ENCODE measurements at places on chromosomes 1 and 21.

DNA sequence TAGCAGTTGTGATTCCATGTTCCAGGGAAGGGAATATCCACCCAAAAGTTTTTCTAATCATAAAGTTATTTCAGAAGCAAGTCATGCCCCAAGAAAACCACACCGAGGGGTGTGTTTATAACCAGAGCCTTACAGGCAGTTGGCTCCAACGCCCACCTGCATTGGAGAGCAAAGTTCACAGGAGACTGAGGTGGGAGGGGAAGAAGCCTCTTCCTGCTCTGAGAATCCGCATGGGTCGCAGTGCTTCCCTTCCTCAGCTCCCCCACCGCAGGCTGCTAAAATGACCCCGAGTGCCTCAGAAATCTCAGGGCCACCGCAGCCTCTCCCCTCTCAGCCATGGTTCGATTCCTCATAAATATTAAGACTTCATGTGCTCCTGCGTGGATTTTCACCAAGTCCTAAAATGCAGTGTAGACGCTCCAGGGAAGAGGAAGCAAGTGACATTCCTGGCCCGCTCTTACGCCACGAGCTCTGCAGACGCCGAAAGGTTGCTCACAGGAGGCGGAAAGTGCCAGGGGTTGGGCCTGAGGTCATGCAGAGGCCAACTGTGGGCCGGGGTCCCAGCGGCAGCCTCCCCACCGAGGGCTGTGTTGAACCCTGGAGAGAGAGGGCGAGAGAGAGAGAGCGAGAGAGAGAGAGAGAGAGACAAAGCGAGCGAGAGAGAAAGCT lies 13.4 kb upstream of the SPSB1 start:
- DNase-seq: no peak

DNA sequence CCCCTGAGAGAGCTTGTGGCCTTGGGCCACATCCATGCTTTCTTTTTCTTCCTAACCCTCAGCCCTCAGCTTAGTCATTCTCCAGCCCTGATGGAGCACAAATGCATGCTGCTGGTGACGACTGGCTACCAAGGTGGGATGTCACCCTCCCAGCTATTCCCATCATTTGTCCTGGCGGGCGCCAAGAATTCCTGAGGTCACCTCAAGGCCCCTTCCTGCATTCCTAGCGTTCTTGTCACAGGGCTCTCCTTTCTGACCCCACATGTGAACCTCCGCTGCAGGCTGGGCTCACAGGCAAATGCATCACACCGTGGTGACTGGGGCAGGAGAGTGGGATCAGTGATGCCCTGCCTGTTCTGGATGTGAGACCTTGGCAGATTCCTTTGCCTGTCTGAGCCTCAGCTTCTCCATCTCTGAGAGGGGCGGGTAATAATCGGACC lies 53.4 kb upstream of the IFFO2 start:
- DNase-seq: no peak

DNA sequence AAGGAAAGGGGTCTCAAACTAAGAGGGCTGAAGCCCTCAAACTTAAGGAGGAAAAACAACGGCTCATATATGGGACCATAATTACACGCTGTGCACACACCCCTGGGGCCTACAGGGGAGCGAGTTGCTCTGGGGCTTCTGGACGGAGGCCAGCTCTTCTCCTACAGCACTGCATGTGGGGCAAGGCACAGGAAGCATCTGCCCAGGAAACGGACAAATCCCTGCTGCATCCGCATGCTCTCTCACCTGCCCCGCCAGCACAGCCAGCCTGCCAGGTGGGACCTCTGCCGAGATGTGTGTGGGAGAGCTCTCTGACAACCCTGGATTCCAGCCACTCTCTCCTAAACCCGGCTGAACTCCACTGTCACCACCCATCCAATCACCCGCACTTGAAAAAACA lies 54.1 kb downstream of the MRPL37 start:
- DNase-seq: no peak

DNA sequence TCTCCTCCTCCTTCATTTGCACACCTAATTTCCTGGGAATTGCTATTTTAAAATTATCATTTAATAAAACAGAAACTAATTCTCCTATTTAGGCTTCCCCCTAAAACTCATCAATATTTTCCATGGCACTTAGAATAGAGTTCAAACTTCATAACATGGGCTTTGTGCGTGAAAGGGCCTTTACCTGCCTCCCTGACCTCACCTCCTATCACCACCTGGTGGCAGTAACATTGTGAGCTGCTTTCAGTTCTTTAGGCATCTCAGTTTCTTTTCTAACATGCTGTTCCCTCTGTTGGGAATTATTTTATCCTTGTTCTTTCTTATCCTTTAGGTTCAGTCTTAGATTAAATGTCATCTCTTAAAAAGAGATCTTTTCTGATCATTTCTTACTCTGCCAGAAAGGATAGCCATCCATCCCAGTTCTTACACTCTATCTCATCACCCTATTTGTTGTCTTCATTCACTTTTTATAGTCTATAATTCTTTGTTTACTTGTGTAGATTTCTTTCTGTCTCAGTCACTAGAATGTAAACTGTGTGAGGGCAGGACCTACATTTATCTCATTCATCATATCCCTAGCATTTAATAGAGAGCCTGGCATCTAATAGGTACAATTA lies 133.8 kb upstream of the KIAA1614 start:
- no peak for DNase-seq

DNA sequence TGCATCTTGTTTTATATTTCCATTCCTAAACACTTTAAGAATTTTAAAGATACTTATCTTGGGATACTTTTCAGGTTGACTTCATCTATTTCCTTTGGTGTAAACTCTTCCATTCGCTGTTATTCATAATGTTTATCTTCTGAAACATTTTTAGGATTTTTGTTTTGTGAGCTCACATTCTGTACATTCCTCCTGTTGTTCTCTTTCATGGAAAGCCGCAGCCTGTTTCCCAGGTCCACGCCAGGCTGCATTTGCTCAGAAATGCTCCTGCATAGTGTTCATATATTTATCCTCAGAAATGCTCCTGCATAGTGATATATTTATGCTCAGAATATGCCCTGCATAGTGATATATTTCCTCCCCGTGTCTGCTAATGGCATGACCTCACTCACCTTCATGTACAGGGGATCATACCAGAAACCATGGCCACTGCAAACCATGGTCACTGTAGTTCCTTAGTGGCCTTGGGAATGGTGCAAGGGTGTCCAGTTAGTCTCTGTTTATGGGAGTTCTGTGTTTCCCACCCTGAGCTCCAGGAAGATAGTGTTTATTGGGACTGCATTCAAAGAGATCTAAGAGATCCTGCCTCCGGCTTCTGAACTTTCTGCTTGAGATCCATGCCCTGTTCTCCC lies 153.9 kb upstream of the GREM2 start:
- no peak for DNase-seq

- no peak for DNase-seq
Observed at GRCh38 chr1:81702079-81702715, 98.5 kb upstream of the ADGRL2 start.

GRCh38 chr1:202844935-202845334 lies 34.2 kb downstream of the PCAT6 start:
- no peak for DNase-seq

DNA sequence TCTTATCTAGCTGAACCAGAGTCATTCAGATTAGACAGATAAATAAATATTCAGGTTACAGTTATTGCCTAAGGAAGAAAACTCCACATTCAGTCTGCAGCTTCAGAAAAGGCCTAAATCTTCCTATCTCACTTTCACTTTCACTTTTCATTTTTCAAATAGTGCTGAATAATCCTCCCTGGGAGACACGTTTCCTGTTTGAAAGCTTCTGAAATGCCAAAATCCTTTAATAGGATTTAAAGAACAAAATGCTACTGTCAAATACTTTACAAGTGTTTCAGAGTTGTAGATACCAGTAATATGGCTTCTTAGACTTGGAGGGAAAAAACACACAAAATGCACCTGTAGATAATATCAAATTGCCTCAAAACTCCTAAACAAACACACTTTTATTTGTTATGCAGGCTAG lies 3.9 kb downstream of the PSMB2 start:
- DNase-seq: no peak

DNA sequence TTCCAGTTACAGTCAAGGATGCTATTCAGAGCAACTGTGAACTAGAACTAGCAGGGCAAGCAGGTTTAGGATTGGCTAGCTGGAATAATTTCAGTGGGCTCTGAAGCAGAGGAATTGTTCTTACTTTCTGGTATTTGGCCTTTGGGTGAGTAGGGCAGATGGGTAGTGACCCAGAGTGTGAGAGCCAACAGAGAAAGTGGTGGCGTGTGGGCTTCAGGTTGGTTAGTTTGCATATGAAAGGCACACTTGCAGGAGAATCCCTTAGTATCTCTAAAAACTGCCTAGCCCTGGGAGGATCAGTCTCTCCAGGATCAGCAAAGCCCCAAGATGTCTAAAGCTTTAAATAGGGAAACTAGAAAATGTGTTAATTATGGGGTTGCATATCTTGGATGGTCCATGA lies 67.6 kb upstream of the LRRC8B start:
- DNase-seq: no peak

DNA sequence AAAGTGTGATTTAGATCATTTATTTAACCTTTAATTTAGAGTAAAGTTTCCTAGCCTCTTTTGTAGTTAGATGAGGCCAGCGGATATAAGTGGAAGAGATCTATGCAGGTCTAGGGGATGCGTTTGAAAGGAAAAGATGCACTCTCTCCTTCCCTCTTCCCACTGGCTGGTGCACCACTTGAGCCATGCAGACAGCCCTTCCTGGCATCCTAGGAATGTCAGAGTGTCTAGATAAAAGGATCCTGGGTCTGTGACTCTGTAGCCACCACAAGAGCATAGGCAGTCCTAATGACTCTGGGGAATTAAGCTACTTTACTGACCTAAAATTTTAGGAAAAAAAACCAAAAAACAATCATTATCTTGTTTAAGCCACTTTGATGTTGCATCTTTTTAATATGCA lies 16.0 kb upstream of the STUM start:
- DNase-seq: no peak

DNA sequence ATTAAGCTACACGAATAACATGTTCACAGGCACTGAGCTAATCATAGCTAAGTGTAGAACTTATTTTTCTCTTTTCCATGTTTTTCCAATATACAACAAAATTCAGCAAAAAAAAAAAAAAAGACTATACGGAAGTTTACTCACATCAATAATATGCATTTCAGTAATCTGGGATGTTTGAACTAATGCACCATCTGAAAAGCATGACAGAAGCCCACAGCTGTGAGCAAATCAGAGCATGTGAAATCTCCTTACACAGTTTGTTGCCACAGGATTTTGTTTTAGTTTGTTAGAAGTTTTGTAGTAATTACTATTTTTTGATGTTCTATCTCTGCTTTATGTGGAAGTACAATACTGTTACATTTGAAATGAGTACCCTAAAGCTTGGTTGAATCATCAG lies 1051.7 kb downstream of the TTLL7 start:
- DNase-seq: no peak

GRCh38 chr1:163307479-163308171 lies 14.1 kb upstream of the NUF2 start:
- DNase-seq: no peak

- DNase-seq: peak; percentile 75
Observed at GRCh38 chr1:115641762-115642167, at the start of gene VANGL1. VANGL1 (plus strand) TSS chr1:115641970; CDS start chr1:115651414, 9,444 bp downstream.

GRCh38 chr1:112465122-112465521 lies 43.6 kb upstream of the WNT2B start:
- DNase-seq: no peak

GRCh38 chr1:180928331-180929230 lies 15.9 kb downstream of the KIAA1614 start:
- no peak for DNase-seq

DNA sequence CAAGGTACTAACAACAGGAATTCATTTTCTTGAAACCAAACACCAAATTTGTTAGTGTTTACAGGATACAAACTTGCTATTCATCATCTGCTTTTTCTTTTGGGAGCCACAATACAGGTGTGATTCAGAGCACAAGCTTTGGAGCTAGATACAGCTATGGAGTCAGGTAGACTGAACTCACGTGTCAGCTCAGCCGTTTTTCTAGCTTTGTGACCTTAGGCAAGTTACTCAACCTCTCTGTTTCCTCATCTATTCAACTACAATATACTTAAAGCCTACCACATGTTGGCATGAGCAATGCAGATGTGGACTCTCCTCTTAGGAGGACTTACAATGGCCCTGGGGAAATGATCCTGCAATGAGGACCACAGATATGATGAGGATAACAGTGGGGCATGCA lies 6.3 kb downstream of the HTR1D start:
- DNase-seq: no peak

DNA sequence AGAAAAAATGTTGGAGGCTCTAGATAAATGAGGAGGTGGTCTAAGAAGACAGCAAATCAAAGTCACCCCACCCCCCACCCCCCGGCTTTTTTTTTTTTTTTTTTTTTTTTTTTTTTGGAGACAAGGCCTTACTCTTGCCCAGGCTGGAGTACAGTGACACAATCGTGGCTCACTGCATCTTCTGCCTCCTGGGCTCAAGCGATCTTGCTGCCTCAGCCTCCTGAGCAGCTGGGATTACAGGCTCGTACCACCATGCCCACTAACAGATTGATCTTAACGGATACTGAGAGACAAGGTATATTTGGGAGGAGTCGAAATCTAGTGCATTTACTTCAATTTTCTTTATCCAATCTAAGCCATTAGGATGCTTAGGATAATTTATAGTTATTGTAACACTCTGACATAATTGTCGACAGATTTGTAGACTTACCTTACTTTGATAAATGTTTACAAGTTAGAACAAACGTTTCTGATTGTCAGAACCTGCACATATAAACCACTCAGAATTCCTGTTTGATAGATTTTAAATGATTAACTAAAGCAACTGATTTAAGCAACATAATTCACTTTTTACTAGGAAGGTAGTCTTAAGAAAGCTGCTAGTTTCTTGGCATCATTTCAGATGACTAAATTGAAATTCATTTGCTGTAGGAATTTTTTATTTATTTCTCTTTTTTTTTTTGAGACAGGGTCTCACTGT lies 33.7 kb upstream of the NBL1 start:
- no peak for DNase-seq

DNA sequence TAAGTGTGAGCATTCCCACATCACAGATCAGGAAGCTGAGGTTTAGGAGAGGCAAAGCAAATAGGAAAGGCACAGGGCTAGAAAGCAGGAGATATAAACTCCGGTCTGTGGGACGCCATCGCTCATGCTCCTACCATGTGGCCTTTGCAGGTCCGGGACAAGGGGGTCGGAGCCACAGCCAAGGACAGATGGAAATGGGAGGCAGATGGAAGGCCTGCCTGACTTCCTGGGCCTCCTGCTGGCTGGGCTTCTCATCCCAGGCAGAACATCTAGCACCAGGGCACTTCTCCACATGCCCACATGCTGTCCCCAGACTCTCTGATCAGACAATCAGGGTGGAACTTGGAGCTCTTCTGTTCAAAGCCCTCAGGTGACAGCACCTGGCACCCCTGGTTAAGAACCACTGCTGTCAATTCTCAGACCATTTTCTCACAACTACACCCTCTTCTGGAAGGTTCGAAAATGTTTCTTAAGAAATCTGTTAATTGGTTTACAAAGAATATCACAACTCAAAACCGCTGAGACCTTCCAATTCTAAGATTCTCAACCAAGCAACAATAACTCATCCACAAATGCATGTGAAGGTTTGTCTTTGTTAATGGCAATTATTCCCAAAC lies 173.3 kb upstream of the EDN2 start:
- no peak for DNase-seq
